ENCODE measurements at places on chromosomes 7 and 10. TPM values are rescaled to one million over a fixed set of nuclear protein-coding genes. Genes with fewer than 3 reads are reported as not detected.

DNA sequence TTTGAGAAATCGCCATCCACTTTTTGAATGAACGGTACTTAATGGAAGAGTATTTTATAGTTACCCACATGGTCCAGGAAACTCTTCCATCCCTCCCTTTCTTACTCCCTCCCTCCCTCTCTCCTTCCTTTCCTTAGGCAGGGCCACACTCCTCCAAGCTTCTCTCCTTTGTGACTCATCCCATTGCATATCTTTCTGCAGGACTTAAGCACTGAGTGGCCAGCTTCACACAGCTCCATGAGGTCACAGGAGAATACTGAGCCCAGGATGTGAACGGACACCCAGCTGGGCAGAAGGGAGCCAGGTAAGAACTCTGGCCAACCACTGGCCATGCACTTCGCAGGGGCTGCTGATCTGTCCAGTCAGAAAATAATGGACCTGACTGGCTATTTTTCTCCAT, 189.7 kb upstream of the ADCY1 start:
- H3K27me3 ChIP-seq: no peaks in the 10 kb centered on the region
- H3K27ac ChIP-seq: no peak overlapping the region
- H3K4me1 ChIP-seq: no peaks in the 10 kb centered on the region
- no peak for DNase-seq
- H3K4me3 ChIP-seq: no peak overlapping the region

GRCh38 chr7:130822642-130823041, 88.6 kb upstream of the KLF14 start:
- no peak overlapping the region for H3K27ac ChIP-seq
- no peaks in the 10 kb centered on the region for H3K4me1 ChIP-seq
- no peaks in the 10 kb centered on the region for H3K36me3 ChIP-seq
- no peaks in the 10 kb centered on the region for H3K27me3 ChIP-seq

The POR gene
- total RNA-seq: 121 TPM

The DDX50 gene
- total RNA-seq: 36.5 TPM

DNA sequence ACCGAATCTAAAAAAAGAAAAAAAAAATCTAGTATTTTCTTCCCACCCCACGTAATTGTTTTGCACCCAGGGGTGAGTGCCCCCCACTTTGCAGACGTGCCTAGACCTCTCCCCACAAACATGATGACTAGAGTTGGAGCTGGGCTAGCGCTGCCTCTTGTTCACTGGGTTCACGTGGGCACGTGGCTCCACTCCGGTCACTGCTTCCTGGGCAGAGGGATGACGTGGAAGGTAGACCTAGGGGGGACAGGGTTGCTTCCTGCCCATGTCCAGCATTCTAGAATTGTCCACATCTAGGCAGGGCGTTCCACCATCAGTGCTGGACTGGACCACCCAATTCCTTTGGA, 861 bp upstream of the LIMK1 start:
- no peak for DNase-seq
- no peak overlapping the region for H3K4me3 ChIP-seq
- no peaks in the 10 kb centered on the region for H3K4me1 ChIP-seq
- H3K36me3 ChIP-seq: no peaks in the 10 kb centered on the region
- no peak overlapping the region for H3K27ac ChIP-seq

DNA sequence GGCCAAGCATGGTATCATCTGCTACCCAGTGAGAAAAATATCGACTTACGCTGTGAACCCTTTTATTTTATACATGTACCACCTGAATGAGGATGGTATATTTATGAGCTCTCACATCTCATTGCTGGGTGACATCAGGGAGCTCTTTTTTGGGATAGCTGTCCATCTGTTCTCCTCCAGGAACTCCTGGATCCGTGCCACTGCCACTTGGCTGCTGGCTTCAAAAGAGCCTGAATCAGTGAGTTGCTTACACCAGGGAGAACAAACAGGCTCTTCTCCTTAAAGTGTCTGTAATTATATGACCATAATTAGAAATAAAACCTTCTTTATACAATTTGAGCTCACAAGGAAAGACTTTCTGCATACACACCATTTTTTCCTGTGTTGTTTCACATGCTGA, 106.2 kb downstream of the KAT6B start:
- H3K4me1 ChIP-seq: peaks cover 6% of the 10 kb centered on the region
- DNase-seq: peak; percentile 81
- no peak overlapping the region for H3K27ac ChIP-seq
- H3K4me3 ChIP-seq: no peak overlapping the region

- H3K4me1 ChIP-seq: no peaks in the 10 kb centered on the region
- no peak overlapping the region for H3K27ac ChIP-seq
- H3K27me3 ChIP-seq: no peaks in the 10 kb centered on the region
- H3K4me3 ChIP-seq: no peak overlapping the region
- no peak for DNase-seq
Observed at GRCh38 chr10:12730809-12731519, 270.5 kb downstream of the CCDC3 start.

The CALHM3 gene
- total RNA-seq: not detected

GRCh38 chr7:84110400-84110799, 84.2 kb downstream of the SEMA3A start:
- H3K36me3 ChIP-seq: no peaks in the 10 kb centered on the region
- H3K27me3 ChIP-seq: no peaks in the 10 kb centered on the region
- no peak overlapping the region for H3K4me3 ChIP-seq
- no peak for DNase-seq

- DNase-seq: no peak
- H3K27ac ChIP-seq: no peak overlapping the region
- H3K4me3 ChIP-seq: no peak overlapping the region
- H3K27me3 ChIP-seq: no peaks in the 10 kb centered on the region
Observed at GRCh38 chr10:127344346-127344745, 148.0 kb upstream of the INSYN2A start.

DNA sequence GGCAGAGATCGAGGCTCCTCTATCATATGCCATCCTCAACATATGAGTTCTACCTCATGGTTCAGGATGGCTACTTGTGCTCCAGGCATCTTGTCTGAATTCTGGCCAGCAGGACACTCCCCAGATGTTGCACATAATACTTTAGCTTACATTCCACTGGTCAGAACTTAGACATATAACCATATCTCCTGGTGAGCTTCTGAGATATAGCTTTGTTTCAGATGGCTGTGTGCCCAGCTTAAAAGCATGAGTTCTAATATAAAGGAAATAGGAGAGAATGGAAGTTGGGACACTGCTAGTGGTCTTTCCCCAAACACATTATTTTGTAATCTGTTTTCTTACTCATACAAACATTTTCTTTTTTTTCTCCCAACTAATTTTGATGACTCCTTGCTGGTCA, 50.8 kb upstream of the IFRD1 start:
- H3K4me1 ChIP-seq: no peaks in the 10 kb centered on the region
- no peak overlapping the region for H3K4me3 ChIP-seq
- H3K27me3 ChIP-seq: no peaks in the 10 kb centered on the region
- H3K27ac ChIP-seq: no peak overlapping the region

The LIPK gene
- not detected for total RNA-seq

DNA sequence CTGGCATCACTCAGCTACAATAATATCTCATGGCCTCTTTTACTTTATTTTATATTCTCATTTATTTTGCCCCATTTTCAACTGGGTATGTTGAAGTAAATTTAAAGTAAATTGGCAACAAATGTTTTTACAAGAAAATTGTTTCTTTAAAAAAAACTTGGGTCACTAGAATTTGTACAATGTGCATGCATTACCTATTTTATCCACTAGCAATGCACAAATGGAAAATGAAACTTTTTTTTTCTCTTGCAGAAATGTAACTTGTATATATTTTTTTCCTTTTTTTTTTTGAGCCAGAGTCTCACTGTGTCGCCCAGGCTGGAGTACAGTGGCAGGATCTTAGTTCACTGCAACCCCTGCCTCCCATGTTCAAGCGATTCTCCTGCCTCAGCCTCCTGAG, 10.3 kb upstream of the H2AZ2 start:
- H3K4me1 ChIP-seq: no peaks in the 10 kb centered on the region
- no peak overlapping the region for H3K4me3 ChIP-seq
- no peaks in the 10 kb centered on the region for H3K36me3 ChIP-seq
- DNase-seq: no peak

DNA sequence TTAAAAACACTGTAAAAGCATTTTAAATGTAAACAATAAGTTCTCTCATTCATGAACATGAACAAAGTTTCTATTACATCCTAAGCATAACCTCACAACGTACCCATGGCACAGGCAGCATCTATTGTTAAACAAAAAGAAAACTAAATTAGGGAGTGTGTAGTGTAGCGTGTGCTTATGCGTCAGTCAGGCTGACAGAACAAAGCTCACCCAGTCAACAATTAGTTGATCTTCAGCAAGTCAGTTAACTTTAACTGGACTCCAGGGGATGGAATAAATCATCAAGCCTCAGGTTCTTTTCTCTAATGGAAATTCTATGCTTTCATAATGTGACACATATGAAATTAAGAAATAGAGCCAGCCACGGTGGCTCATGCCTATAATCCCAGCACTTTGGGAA, 91.6 kb upstream of the ODAD2 start:
- H3K27ac ChIP-seq: no peak overlapping the region
- no peak overlapping the region for H3K4me3 ChIP-seq
- no peak for DNase-seq
- H3K4me1 ChIP-seq: no peaks in the 10 kb centered on the region
- H3K27me3 ChIP-seq: no peaks in the 10 kb centered on the region

The ACTR3C gene
- 1.2 TPM for total RNA-seq

The HSPA12A gene
- 25.7 TPM for total RNA-seq

DNA sequence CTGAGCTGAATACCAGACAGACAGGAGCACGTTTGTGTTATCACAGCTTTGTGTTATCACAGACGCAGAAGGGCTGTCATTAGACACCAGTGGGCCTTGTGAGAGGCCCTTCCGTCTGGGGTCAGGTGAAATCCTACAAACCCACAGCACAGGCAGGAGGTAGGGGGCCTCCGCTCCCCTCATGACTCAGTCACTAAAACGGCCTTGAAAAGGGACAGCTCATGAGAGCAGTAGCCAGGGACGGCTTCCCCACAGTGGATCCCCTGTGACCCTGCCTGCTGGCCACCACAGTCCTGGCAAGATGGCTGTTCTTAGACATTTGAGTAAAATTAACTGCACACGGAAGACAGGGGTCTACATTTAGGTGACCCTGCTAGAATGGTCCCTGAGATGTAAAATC, 215.8 kb upstream of the PPP2R2D start:
- no peaks in the 10 kb centered on the region for H3K4me1 ChIP-seq
- H3K27ac ChIP-seq: no peak overlapping the region
- H3K4me3 ChIP-seq: no peak overlapping the region
- no peak for DNase-seq
- no peaks in the 10 kb centered on the region for H3K36me3 ChIP-seq

- no peaks in the 10 kb centered on the region for H3K27me3 ChIP-seq
- H3K36me3 ChIP-seq: no peaks in the 10 kb centered on the region
- no peaks in the 10 kb centered on the region for H3K4me1 ChIP-seq
- H3K27ac ChIP-seq: no peak overlapping the region
- H3K4me3 ChIP-seq: no peak overlapping the region
Observed at GRCh38 chr7:155951554-155952158, 139.4 kb upstream of the SHH start.

The PIK3AP1 gene
- total RNA-seq: 23.4 TPM

The NCF1 gene
- 7.0 TPM for total RNA-seq

GRCh38 chr10:76395251-76395650, 963.8 kb downstream of the LRMDA start:
- H3K4me1 ChIP-seq: peaks cover 13% of the 10 kb centered on the region
- H3K27me3 ChIP-seq: no peaks in the 10 kb centered on the region
- peak overlapping the region; percentile 88 for H3K27ac ChIP-seq
- H3K4me3 ChIP-seq: no peak overlapping the region
- H3K36me3 ChIP-seq: no peaks in the 10 kb centered on the region

GRCh38 chr7:85102813-85103350, 84.0 kb downstream of the SEMA3D start:
- no peak for DNase-seq
- peaks cover 6% of the 10 kb centered on the region for H3K4me1 ChIP-seq
- H3K4me3 ChIP-seq: no peak overlapping the region
- H3K36me3 ChIP-seq: no peaks in the 10 kb centered on the region
- H3K27me3 ChIP-seq: no peaks in the 10 kb centered on the region
- H3K27ac ChIP-seq: no peak overlapping the region

DNA sequence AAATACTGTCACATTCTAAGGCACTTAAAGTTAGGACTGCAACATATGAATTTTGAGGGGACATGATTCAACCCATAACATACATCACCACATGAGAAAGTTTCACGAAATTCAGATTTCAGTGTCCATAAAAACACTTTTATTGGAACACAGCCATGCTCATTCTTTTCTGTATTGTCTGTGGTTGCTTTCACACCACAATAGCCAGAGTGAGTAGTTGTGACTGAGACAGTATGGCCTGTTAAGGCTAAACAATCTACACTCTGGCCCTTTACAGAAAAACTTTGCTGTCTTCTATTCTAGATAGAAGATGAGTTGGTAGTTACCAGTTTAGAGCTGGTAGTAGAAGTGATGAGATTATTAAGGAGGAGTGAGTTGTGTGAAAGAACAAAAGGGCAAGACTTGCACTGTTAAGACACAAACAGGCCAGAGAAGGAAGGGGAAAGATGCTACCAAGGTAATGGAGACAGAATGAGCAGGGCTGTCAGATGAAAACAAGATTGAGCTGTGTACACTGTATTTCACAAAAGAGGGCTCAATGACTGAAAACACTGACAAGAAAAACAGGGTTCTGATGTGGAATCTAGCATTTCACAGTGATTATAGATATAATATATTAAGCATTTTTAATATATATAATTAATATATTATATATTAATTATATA, 108.6 kb downstream of the PPP1R3A start:
- H3K36me3 ChIP-seq: no peaks in the 10 kb centered on the region

The ADRB1 gene
- total RNA-seq: 0.19 TPM

DNA sequence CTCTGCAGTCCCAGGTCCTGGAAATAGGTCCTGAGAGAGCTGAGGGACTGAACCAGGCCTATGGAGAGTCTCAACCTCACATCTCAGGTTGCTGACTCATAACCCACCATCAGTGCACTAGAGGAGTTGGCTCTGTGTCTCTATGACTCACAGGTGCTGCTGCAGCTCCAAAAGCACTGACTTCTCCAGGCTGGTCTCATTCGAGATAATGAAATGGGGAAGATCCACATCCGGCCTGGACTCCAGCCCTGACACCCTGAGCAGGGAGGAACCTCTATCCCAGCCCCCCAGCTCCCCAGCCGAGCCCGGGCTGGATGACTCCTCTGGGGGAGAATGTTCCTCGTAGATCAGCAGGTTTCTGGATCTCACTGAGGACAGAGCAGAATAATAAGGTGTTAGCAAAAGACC, 35.5 kb upstream of the DGKI start:
- H3K27ac ChIP-seq: peak overlapping the region; percentile 56
- peaks cover 11% of the 10 kb centered on the region for H3K4me1 ChIP-seq
- H3K4me3 ChIP-seq: no peak overlapping the region
- DNase-seq: no peak
- H3K36me3 ChIP-seq: peaks cover 4% of the 10 kb centered on the region
- no peaks in the 10 kb centered on the region for H3K27me3 ChIP-seq
